ENCODE measurements at places on chromosomes 2 and 18. TPM values are rescaled to one million over a fixed set of nuclear protein-coding genes. Genes with fewer than 3 reads are reported as not detected.

DNA sequence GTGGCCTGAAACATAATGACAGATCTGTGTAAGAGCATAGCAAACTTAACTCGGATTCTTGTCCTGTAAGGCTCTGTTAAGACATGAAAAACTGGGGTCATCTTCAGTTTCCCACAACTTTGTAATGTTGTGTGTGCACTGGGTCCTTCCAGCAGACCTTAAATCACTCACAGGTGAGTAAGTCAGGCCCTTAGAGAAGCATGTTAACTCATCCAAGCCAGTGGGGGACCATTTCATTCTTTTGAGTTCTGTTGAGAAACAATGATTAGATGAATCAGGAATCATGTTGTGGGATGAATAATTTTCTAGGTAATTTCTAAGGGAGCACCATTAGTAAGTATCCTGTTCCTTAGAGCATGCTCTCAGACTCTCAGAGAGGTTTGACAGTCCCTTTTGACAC is 167.1 kb downstream of the ESCO1 start:
- no peak for DNase-seq

- no peak for DNase-seq
These were observed 177.7 kb upstream of the ZC3H15 start for GRCh38 chr2:186308347-186308746.

METTL5 gene
- 54.8 TPM for total RNA-seq

GRCh38 chr2:219054956-219055903 is 5.5 kb downstream of the IHH start:
- DNase-seq = no peak

COLEC11 gene
- 2.4 TPM for total RNA-seq

DNA sequence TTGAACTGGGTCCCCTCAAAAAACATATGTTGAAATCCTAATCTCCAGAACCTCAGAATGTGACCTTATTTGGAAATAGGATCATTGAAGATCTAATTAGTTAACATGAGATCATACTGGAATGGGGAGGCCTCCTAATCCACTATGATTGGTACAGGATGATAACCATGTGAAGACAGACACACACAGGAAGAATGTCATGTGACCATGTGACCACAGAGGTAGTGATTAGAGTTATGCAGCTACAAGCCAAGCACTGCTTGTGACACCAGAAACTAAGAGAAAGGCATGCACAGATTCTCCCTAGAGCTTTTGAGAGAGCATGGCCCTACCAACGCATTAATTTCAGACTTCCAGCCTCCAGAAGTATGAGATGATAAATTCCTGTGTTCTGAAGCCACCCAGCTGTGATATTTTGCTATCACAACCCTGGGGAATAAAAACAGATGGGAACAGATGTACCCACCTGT is 47.0 kb upstream of the TGIF1 start:
- DNase-seq = no peak

DNA sequence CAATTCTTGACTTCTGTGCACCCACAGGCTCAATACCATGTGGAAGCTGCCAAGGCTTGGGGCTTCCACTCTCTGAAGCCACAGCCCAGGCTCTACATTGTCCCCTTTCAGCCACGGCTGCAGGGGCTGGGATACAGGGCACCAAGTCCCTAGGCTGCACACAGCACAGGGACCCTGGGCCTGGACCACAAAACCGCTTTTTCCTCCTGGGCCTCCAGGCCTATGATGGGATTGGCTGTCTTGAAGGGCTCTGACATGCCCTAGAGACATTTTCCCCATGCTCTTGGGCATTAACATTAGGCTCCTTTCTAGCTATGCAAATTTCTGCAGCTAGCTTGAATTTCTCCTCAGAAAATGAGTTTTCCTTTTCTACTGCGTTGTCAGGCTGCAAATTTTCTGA is 29.7 kb downstream of the NUP35 start:
- DNase-seq = no peak

GRCh38 chr2:108377815-108378630 is at the start of gene SULT1C4:
TSS of gene SULT1C4 (plus strand) at chr2:108377954. CDS start at chr2:108378338, 384 bp downstream.
- peak; percentile 45 for DNase-seq

- no peak for DNase-seq
These were observed 22.4 kb downstream of the CRYGD start for GRCh38 chr2:208101716-208102631.

GRCh38 chr2:216418981-216419380 is 6.7 kb downstream of the SMARCAL1 start:
- no peak for DNase-seq

- no peak for DNase-seq
These were observed 117.3 kb downstream of the FEZ2 start for GRCh38 chr2:36480636-36481035.

DNA sequence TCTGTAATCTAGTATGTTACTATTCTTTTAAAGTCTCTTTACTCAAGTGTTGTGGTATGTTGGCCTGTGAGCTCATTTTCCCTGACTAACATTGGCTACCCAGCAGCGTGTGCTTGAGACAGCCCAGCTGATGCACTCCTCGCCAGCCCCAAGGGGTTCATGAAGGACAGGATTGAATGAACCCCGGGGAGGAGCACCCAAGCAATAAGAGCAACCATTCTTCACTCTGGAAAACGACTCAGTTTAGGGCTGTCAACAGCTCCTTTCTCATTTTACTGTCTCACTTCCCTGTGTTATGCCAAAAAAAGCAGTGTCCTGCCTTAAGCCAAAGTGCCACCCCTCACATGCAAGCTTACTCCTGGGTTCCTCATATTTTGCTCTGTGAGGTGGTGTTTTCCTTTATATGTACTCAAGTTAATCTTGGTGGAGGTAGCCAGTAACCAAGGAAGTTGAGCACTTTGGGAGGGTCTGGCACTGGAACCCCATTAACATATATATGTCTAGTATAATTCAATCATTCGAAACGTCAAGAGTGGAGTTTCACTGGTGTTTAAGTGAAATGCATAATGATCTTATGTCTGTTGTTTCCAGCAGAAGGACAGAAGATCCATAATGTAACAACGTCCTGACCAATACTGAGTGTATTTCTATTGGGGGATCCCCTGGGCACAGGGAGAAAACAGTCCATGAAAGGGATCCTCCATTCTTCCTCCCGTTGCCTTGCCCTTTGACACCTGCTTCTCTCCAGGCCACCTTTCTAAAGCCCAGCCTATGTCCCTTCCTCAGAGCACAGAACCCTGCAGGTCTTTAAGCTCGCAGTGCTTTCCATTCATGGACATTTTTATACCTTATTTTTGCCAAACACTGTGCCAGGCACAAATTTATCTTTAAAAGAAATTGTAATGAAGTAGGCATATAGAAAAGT is 43.2 kb downstream of the ATIC start:
- no peak for DNase-seq

GRCh38 chr18:43405097-43405496 is 127.8 kb upstream of the SYT4 start:
- no peak for DNase-seq

DNA sequence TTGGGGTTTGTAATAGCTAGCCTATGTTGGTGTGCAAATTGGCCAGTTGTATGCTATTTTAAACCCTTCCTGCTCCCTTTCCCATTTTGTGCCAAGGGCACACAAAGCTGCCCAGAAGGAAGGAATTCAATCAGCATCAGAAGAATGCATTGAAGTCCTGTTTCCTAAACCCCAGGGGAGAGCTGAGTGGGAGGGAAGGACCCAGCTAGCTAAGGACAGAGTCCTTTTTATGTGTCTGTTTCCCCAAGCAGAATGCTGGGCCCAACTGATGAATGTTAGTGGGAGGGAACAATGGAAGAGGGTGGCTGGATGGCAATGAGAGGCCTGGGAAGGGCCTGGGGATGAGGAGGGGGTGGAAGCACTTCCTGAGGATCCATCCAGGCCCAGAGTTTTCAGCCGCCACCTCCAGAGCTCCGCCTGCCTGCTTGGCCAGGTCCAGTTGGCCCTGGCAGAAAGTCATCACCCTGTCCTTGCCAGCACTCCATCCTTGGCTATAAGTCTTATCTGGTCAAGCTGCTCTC is 32.7 kb downstream of the MEX3C start:
- DNase-seq = no peak

DNA sequence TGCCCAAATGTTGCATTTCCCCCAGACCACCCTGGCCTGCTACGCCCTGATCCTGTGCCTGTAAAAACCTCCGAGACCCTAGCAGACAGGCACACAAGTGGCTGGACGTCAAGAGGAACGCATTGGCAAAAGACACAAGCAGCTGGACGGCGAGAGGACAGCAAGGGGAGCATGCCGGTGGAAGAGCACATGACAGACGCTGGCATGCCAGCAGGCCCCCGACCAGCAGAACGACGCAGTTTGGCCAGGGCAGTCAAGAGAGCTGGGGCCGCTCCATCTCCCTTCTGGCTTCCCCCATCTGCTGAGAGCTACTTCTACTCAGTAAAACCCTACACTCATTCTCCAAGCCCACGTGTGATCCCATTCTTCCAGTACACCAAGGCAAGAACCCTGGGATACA is 42.1 kb downstream of the SAP130 start:
- no peak for DNase-seq

GRCh38 chr2:11346023-11346482 is 1.6 kb upstream of the ROCK2 start:
- no peak for DNase-seq

DNA sequence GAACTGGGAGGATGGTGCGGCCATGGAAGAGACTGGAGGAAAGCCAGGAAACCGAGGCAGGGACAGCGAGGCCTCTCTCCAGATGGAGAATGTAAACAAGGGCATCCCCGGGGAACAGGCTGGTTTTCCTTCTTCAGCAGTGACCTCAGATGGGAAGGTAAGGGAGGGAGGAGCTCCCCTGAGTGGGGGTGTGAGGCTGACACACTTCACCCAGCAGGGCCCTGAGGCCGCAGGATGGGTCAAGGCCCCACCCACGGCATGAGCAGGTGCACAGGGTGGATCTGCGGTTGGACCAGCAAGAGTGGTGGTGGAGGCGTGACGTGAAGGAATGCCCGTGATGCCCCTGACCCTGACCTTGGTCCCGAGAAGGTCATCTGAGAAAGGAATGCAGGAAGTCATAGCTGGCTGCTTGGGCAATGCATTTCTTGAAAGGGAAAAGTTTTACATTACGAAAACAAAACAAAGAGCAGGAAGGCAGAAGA is 48.1 kb downstream of the ADCY3 start:
- DNase-seq = no peak

DNA sequence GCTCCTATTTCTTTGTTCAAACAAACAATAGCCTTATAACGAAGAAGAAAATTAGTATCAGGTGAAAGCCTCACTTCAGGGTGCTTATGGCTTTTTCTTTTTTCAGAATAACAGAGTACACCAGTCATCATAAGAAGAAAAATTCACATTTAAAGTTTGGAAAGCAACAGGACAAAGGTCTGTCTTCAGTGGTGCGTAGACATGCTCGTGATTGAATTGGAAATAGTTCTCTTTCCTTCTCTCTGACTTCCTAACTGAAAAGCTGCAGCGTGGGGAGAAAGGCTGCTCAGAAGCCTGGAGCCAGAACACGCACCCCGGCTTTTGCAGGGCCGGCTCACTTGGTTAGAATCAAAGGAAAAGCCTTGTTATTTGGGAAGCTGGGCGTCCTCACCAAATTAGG is 127.6 kb upstream of the ZNF516 start:
- no peak for DNase-seq

- DNase-seq = no peak
These were observed 77.3 kb downstream of the QPCT start for GRCh38 chr2:37421686-37422085.

DNA sequence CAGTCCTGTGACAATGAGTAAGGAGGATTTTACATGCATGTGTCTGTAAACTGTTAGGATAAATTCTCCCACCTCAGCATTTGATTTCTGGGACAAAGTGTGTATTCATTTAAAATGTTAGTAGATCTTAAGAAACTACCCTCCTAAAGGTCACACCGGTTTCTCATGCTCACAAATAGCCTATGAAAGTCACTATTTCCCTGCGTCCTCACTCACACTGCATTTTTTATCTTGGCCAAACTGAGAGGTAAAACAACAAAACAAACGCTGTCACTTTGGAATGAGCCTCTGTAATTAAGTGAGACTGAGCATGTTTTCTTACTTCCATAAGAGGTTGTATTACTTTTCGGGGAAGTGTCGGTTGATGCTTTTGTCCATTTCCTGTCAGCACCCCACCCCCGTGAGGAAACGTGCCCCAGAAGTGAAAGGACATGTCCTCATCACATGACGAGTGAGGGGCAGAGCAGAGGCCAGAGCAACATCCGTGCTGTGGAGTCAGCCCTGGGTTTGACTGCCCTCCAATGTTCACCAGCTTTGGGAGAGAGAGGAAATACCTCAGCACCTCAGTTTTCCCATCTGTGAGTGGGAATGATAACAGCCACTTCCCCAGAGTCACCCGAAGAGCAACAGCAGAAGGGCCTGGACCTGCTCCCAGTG is 3.1 kb downstream of the GYPC start:
- peak; percentile 69 for DNase-seq

- no peak for DNase-seq
These were observed 113.3 kb downstream of the OSBPL6 start for GRCh38 chr2:178307650-178308049.

SERPINB3 gene
- not detected for total RNA-seq

DNA sequence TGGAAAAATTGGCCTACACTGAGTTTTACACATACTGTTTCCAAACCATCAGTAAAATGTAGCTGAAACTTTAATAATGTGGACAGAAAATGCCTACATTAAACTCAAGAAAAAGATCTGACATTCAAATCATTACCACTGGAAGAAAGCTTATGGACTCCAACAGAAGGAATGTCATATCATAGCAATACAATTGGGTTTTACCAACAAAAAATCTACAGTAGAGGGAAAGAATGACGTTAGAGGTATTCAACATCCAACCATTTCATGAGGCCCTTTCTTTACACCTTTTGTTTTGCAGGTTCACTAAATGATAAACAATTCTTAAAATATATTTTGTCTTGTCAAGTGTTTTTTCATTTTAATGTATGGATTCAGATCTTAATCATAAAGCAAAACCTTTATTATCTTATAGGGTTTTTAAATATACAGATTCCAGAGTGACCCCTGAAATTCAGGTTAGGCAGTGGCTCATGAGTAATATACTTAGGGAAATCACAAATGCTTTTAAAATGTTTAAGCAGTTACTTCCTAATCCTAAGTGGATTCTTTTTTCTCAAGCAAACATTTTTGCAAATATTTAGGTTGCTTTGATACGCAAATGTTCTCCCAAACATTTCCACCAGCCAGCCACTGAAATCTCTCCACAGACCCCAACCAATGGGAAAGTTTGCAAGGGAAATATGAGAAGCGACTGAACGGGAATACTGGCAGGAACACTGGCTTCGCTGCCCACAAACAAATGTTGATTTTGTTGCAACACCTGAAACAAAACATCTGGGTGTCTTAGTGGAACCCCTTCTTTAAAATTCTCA is 168.7 kb downstream of the TCF4 start:
- no peak for DNase-seq

GRCh38 chr2:190679813-190680591 is 31.1 kb downstream of the NAB1 start:
- DNase-seq = no peak

COL4A3 gene
- total RNA-seq = 23.3 TPM

- peak; percentile 38 for DNase-seq
These were observed 144.4 kb upstream of the TWIST2 start for GRCh38 chr2:238703436-238703835.

NPPC gene
- 0.36 TPM for total RNA-seq

DNA sequence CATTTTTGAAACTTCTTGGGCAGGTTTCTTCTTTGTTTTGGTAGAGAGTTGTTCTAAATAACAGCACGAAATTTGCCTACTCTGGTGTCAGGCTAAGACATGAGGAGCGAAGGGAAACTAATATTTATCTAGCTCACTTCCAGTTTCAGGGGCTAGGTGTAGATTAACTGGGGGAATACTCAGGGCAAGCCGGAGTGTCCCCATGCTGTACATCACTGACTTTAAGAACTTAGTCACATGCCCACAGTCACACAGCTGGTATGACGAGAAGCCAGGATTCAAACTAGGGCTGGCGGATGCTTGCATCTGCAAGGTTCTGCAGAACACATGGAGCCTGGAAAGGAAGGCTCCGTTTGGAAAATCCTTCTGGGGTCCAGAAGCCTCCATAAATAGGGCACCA is 133.3 kb downstream of the ALPK2 start:
- DNase-seq = no peak

Data from ureter (tissue), 1 donor.